CD4-positive, alpha-beta memory T cell (primary cell): ENCODE measurements at places on chromosomes 7 and 10.

DNA sequence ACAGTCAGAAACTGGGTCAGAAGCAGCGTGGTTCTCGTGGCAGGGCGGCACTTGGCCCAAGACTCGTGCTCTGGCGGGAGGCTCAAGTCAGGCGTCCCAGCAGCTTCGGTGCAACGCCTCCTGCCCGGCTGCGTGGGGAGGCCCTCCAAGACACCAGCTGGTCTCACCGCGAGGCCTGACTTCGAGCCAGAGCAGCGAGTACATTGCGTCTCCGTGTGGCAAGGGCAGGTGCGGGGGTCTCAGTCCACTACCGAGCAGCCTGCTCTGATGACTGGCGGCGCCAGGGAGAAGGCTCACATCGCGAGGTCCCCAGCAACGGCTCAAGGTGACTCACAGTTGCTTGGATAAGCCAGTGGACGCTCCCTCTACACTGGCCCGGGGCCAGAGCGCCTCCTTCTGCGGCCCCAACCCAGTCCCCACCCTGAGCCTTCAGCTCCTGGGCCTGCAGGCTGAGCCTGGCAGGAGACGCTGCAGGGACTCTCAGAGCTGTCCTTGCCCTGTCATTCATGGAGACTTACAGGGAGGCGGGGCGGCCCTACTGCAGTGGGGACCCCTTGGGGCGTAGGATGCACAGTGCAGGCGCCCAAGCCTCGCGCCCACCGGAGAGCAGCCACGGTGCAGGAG, 41.9 kb upstream of the PRKAR1B start:
- DNase-seq = no peak

GRCh38 chr10:62083412-62084267, 182.1 kb downstream of the ARID5B start:
- DNase-seq = no peak

GRCh38 chr7:152910545-152911225, 151.1 kb downstream of the ACTR3B start:
- DNase-seq = no peak

- no peak for DNase-seq
Observed at GRCh38 chr10:18659819-18660535, 746 bp downstream of the ARL5B start.

DNA sequence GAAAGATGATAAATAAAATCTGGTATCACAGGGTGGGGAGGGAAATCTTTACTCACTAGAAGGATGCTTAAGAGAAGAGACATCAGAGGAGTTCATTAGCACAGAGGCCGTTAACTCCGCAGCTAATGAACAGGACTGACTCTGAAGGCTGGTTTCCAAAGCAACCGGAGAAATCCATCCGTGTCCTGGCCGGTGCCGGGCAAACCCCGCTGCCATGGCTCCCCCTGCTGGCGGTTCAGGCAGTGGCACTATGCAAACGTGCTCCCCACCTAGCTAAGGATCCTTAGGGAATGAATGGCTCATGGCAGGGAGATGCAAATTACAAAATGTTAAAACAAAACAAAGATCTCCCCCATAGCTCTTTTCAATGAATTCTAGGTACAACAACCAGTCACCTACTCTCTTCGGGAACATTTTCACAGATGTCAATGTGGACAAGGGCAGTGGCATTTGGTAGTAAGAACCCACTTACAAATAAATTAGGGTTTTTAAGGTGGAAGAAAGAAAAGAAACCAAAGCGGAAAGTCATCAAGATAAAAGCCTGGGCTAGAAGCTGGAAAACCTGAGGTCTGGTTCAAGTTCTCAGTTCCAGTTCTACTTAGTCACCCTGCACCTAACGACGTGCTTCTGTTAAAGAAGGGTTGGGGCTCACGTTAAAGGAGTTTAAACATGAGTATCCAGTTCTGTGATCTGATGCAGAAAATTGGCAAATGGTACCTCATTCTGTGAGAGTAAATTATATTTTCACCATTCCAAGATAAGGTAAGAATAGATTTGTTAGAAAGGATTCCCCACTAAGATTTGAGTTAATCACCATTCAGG, 138.2 kb downstream of the SVIL start:
- peak; percentile 39 for DNase-seq

GRCh38 chr10:30412901-30413300, 21.1 kb upstream of the MAP3K8 start:
- no peak for DNase-seq

- DNase-seq = no peak
Observed at GRCh38 chr7:120373174-120373573, 100.2 kb downstream of the KCND2 start.

- no peak for DNase-seq
Observed at GRCh38 chr7:92498557-92498956, 20.8 kb upstream of the ERVW-1 start.

GRCh38 chr10:5588080-5588453, 63.3 kb downstream of the CALML3 start:
- no peak for DNase-seq

GRCh38 chr10:74485283-74485682, 334.3 kb downstream of the ADK start:
- no peak for DNase-seq

DNA sequence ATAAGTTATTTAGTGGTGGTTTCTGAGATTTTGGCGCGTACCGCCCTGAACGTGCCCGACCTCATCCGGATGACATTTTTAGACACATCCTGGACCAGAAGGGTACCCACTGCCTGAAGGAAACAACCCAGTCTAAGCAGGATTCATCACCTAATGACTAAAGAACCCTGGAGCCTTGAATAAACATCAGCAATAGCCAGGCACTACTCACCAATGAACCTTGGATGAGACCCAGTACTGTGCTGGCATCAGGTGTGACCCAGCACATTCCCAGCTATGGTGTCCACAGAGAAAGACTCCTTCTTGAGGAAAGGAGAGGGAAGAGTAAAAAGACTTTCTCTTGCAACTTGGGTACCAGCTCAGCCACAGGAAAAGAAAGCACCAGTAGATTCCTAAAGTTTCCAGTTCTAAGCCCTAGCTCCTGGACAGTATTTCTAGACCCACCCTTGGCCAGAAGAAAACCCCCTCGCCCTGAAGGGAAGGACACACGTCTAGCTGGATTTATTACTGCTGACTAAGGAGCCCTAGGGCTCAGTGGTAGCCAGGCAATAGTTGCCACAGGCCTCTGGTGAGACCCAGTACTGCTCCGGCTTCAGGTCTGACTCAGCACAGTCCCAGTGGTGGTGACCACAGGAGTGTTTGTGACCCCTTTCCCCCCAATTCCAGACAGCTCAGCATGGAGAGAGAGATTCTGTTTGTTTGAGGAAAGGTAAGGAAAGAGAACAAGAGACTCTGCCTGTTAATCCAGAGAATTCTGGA, 32.5 kb downstream of the ZNF277 start:
- DNase-seq = no peak

DNA sequence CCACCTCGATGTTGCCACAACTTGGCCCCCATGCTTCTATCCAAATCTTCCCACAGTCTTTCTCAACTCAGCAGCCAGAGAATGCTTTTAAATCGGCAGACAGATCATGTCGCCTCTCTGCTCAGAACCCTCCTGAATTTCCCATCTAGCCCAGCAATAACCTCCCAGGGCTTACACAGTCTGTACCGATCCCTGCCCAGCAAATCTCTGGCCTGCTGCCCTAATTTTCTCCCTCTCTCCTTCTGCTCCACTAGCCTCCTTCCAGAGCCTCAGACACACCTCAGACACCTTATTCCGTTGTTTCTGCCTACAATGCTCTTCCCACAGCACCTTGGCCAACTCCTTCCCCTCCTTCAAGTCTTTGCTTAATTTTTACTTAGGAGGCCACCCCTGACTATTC, 32.3 kb downstream of the MDH2 start:
- DNase-seq = no peak

- no peak for DNase-seq
Observed at GRCh38 chr7:99143521-99143852, 421 bp downstream of the SMURF1 start.

DNA sequence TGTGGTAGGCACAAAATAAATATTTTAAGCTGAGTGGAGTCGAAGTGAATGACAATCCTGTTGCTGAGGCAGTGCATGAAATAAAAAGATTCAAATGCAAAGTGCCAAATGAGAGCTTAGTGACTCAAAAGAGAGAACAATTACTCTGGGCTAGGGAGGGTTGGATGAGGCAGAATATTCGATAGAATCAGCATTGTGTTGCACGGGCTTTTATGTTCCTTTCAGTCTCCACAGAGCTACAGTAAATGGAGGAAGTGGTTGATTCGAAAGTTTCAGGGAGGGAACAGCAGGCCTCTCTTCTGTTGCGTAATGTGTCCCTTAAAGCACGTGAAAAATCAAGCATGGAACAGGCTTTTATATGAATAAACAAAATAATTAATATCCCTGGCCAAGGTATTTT, 599.3 kb upstream of the CELF2 start:
- peak; percentile 4 for DNase-seq

DNA sequence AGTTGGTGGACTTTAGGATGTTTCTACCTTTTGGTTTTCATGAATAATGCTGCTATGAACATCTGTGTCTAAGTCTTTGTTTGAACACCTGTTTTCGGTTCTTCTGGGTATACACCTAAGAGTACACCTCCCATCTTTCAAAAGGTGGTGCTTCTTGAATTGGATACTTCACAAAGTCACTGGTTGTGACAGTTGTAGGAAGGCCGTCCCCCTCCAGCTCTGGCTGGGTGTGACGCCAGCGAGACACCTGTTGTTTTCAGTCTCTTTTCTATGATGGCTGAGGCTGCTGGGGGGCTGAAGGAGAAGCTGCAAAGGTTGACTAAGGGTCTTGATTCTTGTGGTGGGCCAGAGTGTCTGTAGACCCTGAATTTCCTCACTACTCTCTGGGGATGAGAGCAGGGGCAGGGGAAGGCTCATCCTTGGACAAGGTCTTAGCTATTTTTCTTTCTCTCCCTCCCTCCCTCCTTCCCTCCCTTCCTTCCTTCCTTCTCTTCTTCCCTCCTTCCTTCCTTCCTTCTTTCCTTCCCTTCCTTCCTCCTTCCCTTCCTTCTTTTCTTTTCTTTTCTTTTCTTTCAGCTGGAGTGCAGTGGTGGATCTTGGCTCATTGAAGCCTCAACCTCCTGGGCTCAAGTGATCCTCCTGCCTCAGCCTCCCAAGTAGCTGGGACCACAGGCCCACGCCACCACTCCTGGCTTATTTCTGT, 5.6 kb downstream of the NEURL1 start:
- DNase-seq = no peak

- no peak for DNase-seq
Observed at GRCh38 chr10:11993834-11994468, 48.7 kb downstream of the UPF2 start.

GRCh38 chr10:6396652-6397051, 183.4 kb downstream of the PRKCQ start:
- no peak for DNase-seq

GRCh38 chr7:127765150-127765549, 113.2 kb downstream of the SND1 start:
- DNase-seq = no peak

GRCh38 chr10:84337199-84337598, 8.8 kb downstream of the CCSER2 start:
- DNase-seq = no peak

- no peak for DNase-seq
Observed at GRCh38 chr7:158537516-158537882, 50.1 kb downstream of the PTPRN2 start.

DNA sequence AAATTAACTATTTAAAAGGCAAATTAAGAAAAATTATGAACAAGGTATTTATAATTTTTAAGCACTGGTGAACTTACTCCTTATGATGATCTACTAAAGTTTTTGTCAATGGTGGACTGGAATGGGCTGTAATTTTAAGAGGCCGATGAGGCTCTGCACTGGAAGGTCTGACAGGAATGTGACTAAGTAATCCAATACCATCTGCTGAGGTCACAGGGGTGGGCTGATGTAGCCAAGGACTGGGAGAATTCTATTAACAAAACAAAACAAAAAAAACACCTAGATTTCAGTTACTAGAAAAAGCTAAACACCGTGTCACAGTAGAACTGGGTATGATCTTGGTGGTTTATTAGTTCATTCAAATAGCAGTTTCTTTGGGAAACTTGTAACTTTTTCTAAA, 75.9 kb downstream of the NRBF2 start:
- no peak for DNase-seq

DNA sequence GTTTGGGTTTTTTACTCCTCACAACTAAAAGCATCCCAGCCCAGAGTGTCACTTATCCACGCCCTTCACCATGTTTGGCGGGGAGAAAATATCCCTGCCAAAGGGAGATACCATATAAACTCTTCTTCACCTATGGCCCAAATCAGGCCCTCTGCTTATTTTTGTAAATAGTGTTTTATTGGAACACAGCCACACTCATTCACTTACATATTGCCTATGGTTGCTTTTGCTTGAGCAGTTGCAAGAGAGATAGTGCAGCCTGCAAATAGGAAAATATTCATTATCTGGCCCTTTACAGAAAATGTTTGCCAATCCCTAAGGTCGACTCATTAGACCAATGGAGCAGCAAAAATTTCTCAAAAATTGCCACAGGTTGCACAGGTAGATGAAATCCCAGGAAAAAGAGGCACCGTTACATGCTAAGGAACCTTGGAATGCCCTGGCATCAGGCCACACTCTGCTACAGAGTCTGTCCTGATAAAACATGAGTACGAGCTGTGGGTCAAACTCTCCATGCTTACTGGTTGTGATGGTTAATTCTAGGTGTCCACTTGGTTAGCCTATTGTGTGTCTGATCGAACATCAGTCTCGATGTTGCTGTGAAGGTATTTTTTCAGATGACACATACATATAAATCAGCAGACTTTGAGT, 7.9 kb upstream of the RASSF4 start:
- no peak for DNase-seq

GRCh38 chr7:114622221-114622620, 207.6 kb downstream of the FOXP2 start:
- DNase-seq = no peak

DNA sequence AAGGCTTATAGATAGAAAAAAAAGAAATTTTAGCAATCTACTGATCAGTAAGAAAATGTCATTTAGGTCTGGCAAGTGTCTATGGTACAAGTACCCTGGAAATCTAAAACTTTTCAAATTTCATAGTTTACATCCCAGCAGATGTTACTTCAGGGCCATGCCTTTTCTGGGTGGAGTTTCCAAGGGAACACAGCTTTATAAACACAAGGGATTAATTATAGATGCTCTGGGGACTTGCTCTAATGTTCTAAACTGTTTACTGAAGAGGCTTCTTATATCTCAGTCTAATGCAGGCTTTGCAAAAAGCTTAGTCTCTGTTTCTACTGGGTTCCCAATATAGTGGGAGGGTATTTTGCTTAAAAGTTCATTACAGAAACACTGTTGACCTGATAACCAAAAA, 3.1 kb downstream of the CD36 start:
- DNase-seq = no peak

GRCh38 chr10:133144771-133145170, 15.2 kb upstream of the KNDC1 start:
- no peak for DNase-seq
